ENCODE measurements at places on chromosomes 2 and 18.
A peak's percentile ranks its signal among the peaks of the same experiment; 100 is the strongest.

DNA sequence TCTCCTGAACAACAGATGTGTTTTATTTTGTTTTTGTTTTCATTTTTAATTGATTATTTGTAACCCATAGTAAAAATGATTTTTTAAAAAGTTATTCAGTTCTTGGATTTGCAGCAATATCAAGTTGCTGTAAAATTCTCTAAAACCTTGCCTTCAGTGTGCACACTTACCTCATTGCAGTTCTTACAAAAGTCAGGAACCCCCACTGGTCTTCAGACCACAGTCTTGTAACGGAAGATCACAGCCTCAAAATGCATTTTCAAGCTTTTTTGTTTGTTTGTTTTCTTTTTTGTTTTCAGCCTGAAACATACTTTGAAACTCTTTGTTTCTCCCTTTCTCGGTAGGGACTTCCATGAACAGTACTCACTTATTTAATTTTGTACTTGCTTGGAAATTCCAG is 1012.8 kb upstream of the GYPC start:
- DNase-seq: no peak

- peak; percentile 63 for DNase-seq
Observed at GRCh38 chr2:230798769-230799399, 65.9 kb upstream of the ITM2C start.

DNA sequence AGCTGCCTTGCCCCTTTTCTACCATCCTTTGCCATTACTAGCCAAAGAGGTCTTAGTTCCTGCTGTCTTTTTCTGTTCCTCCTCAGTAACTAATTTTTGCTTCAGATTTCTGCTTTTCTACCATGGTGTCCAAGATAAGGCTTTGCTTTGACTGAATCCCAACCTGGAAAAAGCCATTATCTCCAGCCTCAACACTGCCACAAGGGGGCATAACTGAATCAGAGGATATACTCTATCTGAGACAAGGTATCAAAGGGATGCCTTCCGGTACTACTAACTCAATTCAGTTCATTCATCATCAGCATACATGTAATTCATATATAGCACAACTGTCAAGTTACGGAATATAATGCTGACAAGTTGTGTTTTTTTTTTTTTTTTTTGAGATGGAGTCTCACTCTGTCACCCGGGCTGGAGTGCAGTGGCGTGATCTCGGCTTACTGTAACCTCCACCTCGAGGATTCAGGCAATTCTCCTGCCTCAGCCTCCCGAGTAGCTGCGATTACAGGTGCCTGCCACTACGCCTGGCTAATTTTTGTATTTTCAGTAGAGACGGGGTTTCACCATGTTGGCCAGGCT is 11.4 kb downstream of the OSGEPL1 start:
- peak; percentile 63 for DNase-seq

- peak; percentile 85 for DNase-seq
Observed at GRCh38 chr2:108363024-108363907, 14.5 kb upstream of the SULT1C4 start.

DNA sequence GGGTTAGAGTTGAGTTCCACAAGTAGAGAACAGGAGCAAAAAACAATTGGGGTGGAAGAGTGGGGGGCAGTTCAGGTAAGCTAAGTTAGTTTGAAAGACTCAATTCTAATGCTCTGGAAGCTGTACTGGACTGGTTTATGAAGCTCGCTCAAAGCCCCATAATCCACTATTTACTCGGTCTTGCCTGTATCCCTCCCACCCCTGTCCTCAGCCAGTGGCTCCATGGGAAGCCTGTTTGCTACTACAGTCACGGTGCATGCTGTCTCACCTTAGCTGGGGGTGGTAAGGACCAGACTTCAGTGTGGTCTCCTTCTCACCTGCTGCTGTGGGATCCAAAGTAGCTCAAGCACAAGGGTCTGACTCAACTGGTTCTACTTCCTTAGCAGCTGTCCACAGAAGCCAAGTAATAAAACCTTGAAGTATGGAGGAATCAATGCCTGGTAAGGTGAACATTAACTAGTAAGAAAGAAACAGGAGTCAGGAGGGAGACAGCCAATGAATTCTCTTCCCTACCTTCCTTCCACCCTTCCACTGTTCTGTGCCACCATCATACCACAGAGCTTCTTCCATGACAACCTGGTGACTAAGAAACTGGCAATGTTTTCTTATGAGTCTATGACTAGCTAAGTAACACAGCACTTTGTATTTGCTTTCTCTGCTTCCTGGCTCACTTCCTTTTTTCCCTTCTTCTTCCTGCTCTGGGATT is 230.8 kb downstream of the SRBD1 start:
- DNase-seq: no peak

DNA sequence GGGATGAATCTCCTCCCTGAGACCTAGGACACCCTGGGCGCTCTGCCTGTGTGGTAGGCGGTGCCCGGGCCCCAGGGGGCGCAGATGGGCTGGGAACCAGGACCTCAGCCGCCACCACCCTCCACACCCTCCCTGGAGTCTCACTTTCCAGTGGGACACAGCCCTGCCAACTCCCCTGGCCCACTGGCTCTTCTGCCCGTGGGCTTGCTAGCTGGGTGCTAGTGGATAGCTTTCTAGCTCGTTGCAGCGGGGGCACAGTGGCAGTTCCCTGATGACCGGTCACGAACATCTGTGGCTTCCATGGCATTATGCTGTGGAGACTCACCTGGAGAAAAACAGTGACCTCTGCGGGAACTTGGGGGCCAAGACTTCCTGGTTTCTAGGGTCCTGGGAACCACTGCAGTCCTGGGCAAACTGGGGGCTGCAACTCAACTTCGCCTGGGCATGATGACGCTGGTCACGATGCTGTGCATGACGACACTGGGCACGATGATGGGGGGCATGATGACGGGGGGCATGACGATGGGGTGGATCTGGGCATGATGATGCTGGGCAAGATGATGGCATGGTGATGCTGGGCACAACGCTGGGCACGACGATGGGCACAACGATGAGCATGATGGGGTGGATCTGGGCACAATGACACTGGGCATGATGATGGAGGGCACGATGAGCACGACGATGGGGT is 31.0 kb upstream of the ALLC start:
- no peak for DNase-seq

DNA sequence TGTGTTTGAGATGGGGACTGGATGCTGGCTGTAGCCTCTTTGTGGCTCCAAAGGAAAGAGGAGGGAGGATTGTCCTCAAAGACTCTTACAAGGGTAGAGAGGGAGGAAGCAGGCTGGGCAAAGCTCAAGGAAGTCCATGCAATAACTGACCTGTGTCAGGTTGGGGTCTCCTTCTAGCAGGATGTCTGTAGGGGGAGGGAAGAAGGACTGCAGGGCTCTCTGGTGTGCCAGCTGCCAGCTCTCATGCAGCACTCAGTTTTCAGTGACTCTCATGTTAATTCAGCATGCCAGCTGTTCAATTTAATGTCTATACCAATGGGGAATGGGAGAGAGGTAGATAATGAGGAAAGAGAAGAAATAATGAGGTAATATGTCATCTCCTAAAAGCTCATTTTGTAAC is 85.3 kb upstream of the RANBP2 start:
- no peak for DNase-seq

DNA sequence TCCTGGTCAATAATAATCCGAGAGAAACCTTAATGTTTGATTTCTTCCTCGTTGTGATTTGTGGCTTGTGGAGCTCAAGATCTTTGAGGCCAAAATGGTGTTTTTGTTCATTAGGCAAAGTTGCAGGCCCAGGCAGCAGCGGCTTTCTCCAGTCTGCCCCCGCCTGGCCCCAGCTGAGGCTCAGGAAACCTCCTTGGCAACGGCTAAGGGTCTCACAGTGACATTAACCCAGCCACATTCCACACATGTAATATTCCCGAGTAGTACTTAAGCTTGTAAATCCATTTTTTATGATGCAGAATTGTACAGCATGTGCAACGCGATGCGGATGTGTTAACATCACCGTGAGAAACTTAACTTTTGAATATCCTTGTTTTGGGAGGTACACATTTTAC is 200.1 kb downstream of the BCL11A start:
- DNase-seq: no peak

GRCh38 chr2:204947405-204947804 is 402.1 kb downstream of the PARD3B start:
- DNase-seq: no peak

DNA sequence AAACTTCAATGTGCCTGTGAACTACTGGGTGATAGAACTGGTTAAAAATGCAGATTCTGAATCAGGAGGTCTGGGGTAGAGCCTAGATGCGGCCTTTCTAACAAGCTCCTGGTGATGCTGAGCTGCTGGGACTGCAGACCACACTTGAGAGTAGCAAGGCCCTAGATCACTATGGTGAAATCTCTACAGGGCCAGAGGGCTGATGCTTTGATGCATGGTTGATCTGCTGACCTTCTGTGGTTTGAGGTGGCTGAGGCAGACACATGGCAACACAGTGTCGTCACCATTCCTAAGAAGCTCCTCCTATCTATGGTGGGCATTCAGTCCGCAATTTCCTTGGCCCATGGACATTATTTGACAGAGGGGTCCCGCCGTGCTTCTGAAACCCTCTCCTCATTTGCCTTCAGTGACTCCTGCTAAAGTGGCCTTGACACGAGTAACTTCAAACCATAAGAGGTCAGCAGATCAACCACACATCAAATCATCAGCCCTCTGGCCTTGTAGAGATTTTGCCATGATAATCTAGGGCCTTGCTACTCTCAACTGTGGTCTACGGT is 19.8 kb downstream of the CCDC68 start:
- DNase-seq: no peak

- no peak for DNase-seq
Observed at GRCh38 chr2:168663993-168664392, 138.4 kb upstream of the NOSTRIN start.

DNA sequence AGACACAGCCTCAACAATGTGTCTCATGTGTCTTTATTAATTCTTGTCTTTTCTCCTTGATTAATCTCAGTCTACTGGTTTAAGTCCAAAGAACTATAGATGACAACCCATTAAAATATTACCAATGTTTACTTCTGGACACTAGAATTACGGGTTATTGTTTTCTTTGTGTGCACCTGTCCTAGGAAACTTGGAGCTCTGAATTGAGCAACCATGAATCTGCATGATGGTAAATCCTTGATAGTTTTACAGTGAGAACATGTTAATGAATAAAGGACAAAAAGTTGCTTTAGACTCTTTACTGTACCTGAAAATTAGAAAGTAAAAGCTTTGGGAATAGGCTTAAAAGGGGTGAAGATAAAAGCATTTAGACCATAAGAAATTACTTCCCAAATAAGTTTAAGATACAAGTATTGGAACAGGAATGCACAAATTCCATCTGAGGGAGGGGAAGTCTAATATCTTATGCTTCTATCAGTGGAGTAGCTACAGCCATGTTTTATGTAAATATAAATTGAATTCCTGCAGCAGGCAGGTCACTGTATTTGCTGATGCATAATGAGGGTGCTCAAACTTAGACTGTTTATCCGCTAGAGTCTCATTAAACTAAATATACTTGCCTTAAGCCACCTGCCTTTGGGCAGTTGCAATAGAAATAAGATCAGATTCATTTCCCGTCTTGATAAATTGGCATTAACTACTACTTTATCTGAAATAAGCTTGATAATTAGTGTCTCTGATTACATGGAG is 603.7 kb upstream of the GCFC2 start:
- DNase-seq: no peak

DNA sequence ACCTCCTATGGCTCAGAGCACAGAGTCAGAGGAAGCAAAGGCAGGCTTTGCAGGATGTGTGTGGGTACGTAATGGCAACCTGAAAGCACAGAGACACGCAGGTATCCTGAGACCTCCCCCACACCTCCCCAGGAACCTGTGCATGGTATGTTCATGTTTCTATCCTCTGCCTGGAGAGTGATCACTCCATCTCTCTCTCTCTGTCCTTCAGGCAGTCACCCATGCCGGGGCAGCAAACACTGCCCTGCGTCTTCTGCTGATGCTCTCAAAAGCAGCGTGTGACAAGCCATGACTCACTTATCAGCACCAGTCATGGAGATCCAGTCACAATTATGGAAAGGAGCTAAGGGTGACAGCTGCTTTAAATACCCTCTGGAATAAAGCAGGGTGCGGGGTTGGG is 52.7 kb downstream of the PDCL3 start:
- DNase-seq: no peak

GRCh38 chr2:71607151-71607889 is 154.0 kb downstream of the DYSF start:
- DNase-seq: no peak

DNA sequence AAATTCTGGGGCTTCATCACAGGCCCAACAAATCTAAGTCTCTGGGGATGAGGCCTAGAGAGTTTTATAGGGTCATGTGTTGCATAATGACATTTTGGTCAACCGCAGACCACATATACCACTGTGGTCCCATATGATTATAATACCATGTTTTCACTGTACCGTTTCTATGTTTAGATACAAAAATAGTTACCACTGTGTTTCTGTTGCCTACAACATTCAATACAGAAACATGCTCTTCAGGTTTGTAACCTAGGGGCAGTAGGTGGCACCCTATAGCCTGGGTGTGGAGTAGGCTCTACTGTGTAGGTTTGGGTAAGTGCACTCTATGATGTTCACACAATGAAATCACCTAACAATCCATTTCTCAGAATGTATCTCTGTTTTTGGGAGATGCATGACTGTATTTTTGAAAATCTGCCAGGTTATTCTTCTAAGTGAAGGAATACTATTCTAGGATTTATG is 485.2 kb downstream of the PTPRM start:
- peak; percentile 90 for DNase-seq

DNA sequence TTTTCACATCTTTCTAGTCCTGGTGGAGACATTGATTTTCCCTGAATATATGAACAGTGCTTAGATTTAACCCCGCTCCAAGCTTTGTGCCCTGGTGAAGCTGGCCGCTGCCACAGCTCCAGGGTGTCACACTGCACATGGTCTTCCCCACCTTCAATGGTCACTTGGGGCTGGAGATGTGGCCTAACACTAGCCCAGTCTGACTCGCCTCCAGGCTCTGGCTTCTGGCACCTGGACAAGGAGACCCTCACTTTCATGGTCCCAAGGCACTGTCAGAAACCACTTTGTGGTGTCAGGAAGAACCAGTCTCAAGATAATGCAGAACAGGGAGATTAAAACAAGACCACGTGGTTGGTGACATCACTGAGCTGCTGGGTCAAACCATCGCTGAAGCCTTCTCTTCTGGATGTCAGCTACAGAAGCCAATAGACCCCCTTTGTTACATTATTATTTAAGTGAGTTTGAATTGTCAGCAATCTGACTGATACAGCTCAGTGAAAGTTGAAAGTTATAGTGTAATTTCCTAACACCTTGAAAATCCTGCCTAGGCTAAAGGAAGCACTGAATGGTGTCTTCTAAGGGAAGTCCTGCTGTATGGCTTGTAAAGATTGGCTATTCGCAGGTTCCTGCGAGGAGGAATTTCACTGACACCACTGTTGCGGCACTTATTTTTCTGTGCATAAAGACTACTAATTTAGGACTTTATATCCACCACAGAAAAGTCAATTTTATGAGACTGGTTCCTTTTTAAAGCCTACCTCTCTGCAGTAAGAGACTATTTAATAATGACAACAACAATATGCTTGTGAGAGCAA is 55.0 kb upstream of the CTDP1 start:
- DNase-seq: no peak

- DNase-seq: no peak
Observed at GRCh38 chr2:212135739-212136138, 402.9 kb downstream of the ERBB4 start.

- no peak for DNase-seq
Observed at GRCh38 chr2:134334542-134335353, 80.9 kb downstream of the MGAT5 start.

GRCh38 chr2:180955101-180955500 is 25.3 kb upstream of the UBE2E3 start:
- no peak for DNase-seq

GRCh38 chr18:23835091-23835490 is 145.8 kb downstream of the LAMA3 start:
- DNase-seq: no peak
